Breast epithelium (tissue), 4 donors: ENCODE measurements at places on chromosomes 2 and 18. TPM values are rescaled to one million over a fixed set of nuclear protein-coding genes. Genes with fewer than 3 reads are reported as not detected.

- DNase-seq, result no peak
These were observed 281.1 kb downstream of the MBD2 start for GRCh38 chr18:53943326-53943860.

- no peak for DNase-seq
These were observed 213.4 kb downstream of the CDCA7 start for GRCh38 chr2:173568054-173568453.

DNA sequence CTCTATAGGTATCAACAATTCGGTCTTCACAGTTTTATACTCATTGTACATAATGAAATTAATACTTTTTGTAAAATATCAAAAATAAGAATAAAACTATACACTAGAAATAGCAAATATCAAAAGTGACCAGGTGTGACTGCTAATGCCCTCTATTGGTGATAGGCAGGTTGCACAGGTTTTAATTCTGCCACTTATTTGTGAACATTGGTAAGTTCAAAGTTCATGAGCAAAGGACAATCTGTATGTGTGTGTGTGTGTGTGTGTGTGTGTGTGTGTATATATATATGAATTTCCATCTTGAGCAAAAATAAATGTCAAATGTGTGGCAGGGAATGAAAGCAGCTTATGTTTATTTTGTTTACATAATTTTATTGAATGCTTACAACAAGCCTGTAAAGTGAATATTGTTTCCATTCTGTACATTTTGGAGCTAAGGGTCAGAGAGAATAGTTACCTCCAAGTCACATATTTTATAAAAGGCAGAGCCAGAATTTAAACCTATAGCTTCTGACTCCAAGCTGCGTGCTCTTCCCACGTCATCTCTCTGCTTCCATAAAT is 537.4 kb downstream of the CPS1 start:
- DNase-seq, result no peak

DNA sequence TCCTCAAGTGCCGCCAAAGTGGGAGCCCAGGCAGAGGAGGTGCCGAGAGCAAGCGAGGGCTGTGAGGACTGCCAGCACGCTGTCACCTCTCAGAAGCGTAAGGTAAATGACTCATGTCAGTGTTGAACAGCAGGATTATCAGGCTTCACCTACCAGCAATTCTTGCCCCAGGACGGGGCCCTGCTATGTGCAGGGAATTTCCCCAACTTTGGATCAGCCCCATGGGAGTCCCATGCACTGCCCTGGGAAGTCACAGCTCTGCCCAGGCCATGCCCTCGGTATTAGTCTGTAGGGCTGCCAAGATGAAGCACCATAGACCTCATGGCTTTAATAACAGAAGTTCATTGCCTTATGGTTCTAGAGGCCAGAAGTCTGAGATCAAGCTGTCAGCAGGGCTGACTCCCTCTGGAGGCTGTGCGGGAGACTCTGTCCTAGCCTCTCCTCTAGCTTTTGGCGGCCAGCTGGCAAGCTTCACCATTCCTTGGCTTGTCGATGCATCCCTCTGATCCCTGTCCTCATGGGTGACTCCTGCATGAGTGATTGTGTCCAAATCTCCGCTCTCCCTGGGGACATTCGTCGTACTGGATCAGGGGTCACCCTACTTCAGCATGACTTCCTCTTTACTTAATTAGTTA is 55.9 kb downstream of the TRPM8 start:
- no peak for DNase-seq

- DNase-seq, result no peak
These were observed 144.9 kb downstream of the TNS1 start for GRCh38 chr2:217857624-217858506.

- no peak for DNase-seq
These were observed 9.8 kb upstream of the SAP130 start for GRCh38 chr2:128037649-128038048.

DNA sequence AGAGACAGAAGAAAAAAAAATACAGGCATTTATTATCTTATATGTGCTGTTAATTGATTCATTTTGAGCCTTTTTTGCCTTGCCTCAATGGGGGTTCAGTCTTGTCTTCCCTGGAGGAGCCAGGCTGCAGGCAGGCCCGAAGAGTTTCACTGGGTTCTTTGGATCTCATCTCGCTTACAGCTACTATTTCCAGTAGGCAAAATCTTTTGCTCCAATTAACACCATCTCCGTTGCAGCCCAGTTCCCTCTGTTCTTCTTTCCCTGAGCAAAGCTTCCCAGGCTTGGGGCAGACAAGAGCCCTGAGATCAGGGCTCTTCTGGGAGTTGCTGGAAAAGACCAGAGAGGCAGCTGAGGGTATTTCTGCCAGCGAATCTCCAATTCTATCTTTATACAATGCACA is 168.8 kb upstream of the CELF4 start:
- DNase-seq, result no peak

DNA sequence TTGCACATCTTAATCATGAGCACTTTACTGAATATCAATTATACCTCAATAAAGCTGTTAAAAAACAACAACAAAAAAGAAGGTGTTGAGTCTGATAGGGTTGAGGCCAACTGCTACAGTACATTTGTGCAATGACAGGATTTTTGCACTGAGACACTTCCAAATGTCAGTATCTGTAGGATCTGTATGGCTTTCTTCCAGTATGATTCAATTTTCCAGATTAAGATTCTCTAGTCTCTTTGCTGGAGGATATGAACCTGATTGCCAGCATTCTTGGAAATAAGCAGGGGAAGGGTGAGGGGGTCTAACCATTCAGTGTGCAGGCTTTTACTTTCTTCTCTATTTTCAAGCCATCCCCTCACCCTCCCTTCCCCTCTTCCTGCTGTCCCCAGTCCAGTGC is 85.1 kb downstream of the SEMA4F start:
- DNase-seq, result no peak

Gene ZC3H6
- 20.3 TPM for total RNA-seq

Gene TGFA
- total RNA-seq, result 4.9 TPM

Gene CXCR1
- total RNA-seq, result not detected

Gene OSBPL6
- 4.8 TPM for total RNA-seq

Gene TNFAIP6
- total RNA-seq, result 5.3 TPM

Gene IL1R1
- total RNA-seq, result 136 TPM

Gene MAP3K19
- not detected for total RNA-seq
